ENCODE measurements at places on chromosomes 11 and 22. TPM values are rescaled to one million over a fixed set of nuclear protein-coding genes. Genes with fewer than 3 reads are reported as not detected.

CCDC15 gene
- total RNA-seq = 4.3 TPM

UEVLD gene
- 17.8 TPM for total RNA-seq

MRGPRE gene
- total RNA-seq = not detected

DNA sequence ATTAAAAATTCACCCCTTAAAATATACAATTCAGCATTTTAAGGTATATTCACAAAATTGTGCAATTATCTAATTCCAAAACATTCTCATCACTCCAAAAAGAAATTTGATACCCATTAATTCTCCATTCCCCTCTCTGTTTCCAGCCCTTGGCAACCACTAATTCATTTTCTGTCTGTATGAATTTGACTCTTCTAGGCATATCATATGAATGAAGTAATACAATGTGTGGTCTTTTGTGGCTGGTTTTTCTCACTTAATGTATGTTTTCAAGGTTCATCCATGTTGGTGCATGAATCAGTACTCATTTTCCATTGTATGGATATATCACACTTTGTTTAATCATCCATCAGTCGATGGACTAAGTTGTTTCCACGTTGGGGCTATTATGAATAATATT, 29.0 kb upstream of the ACCSL start:
- no peak for DNase-seq

GRCh38 chr11:10893714-10894151, 35.9 kb upstream of the ZBED5 start:
- DNase-seq = no peak

- no peak for DNase-seq
Measured at GRCh38 chr11:2992997-2993325, 832 bp upstream of the NAP1L4 start.

- DNase-seq = no peak
Measured at GRCh38 chr11:115941481-115941993, 437.3 kb upstream of the CADM1 start.

DNA sequence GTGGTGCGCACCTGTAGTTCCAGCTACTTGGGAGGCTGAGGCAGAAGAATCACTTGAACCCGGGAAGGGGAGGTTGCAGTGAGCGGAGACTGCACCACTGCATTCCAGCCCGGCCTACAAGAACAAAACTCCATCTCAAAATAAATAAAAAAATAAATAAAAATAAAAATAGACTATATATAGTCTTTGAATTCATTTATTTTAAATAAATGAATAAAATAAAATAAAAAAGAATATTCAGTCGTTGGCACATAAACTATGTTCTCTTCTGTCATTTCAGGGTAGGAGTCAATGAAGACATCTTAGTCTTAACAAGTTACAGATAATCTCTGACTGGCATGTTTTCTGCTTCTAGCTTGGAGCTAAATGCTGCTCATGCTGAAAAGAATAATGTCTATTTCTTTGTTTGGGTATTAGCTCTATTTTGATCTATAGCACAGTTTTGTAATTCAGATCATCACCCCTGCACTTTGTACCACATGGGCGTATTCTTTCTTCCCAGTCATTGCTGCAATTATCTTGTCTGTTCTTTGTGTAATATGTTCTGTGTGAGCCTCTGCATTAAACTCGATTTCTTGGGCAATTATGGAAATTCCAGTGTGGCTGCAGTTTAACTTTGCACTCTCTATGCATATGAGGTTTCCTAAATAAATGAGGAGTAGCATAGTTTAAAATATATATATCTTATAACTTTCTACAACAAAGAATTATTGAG, 1.4 kb upstream of the MS4A14 start:
- DNase-seq = no peak

- no peak for DNase-seq
Measured at GRCh38 chr11:6229911-6230310, 4.5 kb downstream of the FHIP1B start.
